ENCODE measurements at places on chromosomes 4 and X.

DNA sequence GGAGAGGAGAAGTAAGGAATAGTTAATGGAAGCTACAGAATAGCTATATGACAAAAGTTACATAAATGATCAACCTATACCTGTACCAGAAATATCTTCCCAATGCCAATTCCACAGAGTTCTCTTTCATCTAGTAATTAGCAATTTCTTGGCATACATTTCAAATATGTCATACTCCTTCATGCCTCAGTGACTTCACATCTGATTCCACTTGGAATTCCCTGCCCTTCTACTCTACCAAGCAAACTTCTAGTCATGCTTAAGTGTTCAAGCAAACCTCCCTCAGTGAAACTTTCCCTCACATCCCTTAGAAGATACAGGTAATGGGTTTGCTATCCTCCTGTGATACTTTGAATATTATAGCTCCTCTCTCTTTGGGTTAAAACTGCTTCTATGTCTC, 127.1 kb downstream of the KLHL13 start:
- DNase-seq, result no peak

DNA sequence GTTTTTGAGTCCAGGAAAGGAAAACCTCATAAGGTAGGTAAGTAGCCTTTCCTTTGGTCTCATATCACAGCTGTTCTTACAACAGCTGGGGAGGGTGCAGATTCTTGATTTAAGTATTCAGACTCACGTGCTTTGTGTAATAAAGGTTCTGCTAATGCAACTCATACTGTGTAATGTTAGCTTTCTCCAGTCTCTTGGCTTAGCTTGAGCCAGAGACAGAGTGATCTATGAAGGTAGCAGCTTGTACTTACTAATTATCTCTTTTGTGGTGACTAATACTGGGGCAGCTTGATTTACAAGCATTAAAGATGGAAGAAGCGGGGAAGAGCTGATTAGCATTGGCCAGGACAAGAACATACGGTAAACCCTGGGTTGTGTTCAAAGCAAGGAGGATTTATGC, 80.3 kb downstream of the LNX1 start:
- no peak for DNase-seq

DNA sequence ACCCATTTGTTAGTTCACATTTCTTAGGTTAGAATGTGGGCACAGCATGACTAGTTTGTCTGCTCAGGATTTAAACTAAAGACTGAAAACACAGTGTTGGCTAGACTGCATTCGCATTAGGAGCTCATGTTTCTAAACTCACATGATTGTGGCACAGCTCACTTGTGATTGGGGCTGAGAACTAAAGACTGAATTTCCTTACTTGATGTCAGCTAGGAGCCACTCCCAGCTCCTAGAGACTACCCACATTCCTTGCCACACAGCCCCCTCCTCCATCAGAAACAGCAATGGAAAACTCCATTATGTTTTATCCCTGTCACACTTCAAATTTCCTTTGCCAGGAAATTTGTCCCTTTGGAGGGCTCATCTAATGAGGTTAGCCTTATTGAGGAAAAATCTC, 170.2 kb upstream of the NUDT6 start:
- no peak for DNase-seq

- no peak for DNase-seq
Measured at GRCh38 chrX:103158317-103158621, 56.6 kb upstream of the BEX4 start.
